ENCODE measurements at places on chromosomes 2 and 18.

DNA sequence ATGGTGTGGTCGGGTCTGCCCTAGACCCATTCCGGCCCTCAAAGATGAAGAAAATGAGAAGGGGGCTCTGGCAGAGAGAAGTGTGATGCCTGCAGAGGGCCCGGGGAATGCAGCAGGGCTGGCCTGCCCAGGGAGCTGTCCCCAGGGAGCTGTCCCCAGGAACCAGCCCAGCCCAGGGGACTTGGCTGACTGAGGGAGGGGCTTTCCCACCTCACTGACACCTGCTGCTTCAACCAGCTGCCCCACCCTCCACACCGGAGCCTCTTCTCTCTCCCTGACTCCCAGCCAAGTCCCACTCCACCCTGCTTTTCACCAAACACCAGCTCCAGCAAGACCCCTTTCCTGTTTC, 111.2 kb downstream of the STPG4 start:
- DNase-seq, result no peak

DNA sequence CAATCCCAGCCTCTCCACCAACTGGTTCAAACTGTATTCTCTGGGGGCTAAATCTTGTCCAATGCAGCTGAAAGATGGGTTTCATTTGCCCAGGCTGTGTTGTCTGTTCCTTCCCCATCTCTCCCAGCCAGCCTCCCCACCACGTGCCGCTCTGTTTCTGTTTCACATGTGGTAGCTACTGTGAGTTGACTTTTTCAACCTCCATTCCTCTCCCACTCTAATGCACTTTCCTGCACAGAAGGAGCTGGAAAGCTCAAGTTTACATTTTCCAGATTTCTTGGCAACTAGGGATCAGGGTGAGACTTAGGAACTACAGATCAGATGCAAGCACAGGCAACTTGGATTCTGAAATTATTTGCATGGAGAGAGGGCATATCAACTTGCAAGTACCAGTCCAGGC, 19.0 kb upstream of the NPAS2 start:
- DNase-seq, result no peak

DNA sequence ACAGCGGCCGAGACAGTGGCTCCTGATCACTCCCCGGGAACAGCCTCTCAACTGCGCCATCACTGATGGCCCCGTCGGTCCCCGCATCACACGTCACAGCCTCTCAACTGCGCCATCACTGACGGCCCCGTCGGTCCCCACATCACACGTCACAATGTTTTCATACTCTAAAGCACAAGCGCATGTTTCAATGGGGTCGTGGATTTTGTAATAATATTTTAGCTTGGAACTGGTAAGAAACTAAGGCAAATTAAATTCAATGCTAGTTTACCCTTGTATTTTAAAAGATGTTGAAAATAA, 44.2 kb upstream of the CTDP1 start:
- no peak for DNase-seq

GRCh38 chr2:101111917-101112771, 39.0 kb downstream of the TBC1D8 start:
- no peak for DNase-seq

DNA sequence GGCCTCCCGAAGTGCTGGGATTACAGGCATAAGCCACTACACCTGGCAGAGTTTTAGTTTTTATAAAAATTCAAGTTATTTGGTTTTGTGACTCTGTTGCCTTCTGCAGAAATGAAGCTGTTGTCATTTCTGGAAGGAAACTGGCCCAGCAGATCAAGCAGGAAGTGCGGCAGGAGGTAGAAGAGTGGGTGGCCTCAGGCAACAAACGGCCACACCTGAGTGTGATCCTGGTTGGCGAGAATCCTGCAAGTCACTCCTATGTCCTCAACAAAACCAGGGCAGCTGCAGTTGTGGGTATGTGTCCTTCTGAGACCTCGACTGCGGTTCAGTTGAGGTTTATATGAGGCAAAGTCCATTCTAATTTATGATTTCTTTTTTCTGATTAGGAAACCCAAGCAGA, 7.2 kb downstream of the MTHFD2 start:
- DNase-seq, result no peak

DNA sequence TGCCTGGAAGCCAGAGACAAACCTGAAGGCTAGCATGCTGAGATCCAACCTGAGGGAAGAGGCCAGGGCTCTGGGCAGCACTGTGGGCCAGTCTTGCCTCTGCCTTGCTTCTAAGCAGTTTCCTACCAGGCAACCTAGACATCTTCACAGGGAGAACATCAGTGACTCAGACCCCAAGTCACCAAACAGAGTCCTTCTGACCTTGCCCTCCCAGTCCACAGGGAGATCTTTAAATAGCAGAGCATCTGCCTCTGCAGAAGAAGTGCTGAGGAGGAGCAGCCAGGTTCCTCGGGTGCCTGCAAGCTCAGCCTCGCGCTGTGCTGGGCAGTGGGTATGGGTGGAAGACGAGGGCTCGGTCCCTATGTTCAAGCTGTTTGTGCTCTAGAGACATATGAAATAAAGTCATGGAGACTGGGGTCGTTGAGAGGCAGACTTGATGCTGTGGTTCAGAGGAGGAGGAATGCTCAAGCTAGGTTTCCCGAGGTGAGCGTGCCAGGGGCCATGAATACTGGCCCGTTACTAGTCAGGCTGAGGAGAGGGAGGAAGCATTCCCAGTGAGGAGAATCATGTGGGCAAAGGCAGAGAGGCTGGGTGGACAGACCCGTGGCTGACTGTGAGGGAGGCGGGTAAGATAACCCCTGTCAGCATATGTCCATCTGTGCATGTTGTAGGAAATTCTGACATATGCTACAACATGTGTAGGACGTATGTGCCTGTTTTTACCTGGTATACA, 66.5 kb downstream of the BOLA3 start:
- DNase-seq, result no peak

GRCh38 chr2:101329026-101329425, 20.5 kb upstream of the RNF149 start:
- DNase-seq, result no peak

Measured in neuronal stem cell (in vitro differentiated cells).